ENCODE measurements at places on chromosomes 5 and 9.

DNA sequence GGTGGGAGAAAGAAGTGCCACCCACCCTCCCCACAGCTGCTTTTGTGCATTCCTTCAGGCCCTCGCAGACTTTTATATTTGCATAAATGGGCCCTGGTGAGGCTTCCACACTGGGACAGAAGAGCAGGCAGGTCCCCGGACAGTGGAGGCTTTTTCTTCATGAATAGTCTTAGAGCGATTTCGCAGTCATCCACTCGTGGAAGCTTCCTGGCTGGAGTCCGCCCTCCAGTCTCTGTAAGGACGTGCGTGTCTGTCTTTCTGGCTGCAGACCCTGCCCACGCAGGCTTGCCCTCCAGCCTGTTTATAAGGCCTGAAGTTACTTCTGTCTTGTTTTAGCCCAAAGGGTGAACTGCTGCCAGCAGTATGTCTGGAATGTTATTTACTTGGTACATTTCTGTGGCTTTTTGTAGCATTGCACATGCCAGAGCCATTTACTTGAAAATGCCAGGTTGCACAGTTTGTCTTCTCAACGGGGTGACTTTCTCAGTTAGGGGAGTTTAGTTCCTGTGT, 195.7 kb downstream of the AOPEP start:
- peak; percentile 72 for DNase-seq

- DNase-seq: no peak
Measured at GRCh38 chr9:21555911-21556310, 73.8 kb upstream of the IFNE start.

GRCh38 chr5:42887097-42887496, 75.4 kb upstream of the SELENOP start:
- DNase-seq: no peak

DNA sequence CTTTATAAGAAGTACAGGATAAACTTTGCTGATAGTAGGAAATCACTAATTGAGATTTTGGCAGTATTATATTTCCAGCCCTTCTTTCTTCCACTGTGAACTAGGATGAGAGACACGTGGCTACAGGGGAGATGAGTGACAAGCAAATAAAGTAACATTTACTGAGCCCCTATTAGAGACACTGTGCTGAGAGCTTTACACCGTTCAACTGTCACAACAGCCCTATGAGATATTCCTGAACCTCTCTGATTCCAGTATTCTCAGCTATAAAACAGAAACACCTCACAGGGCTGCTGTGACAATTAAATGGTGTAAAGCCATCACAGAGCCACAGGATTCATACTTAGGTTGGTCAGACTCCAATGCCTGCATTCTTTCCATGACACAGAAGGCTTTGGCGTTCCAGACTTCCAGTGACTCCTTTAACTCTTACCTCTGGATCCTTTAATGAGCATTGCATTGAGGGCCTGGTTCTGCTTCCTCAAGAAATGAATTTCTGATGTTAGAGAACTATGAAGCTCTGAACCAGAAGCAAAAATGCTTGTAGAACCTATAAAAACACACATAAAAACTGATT, 169.0 kb downstream of the CDK5RAP2 start:
- no peak for DNase-seq

- DNase-seq: no peak
Measured at GRCh38 chr5:71862087-71862486, 143.0 kb downstream of the CARTPT start.

GRCh38 chr5:167716126-167716775, 575.2 kb upstream of the WWC1 start:
- no peak for DNase-seq

- DNase-seq: no peak
Measured at GRCh38 chr5:32559921-32560320, 25.4 kb upstream of the SUB1 start.

DNA sequence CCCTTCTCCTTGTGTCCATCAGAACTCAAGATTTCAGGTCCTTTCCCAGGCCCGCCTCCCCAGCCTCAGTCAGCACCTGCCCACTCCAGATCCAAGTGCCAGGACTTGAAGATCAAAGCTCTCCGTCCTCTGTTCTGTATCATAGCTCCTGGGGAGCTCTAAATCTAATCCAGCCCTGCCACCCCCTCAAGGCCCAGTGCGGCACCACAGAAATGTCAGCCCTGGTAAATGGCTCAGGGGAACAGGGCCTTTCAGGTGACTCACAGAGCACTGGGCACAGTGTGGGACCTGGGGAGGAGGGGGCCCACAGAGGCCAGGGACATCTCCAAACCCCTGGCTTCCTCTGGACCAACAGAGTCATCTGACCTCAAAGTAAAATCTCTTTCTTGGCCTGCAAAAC, 6.0 kb downstream of the CSF2 start:
- no peak for DNase-seq

GRCh38 chr9:127136081-127136879, 13.8 kb upstream of the ANGPTL2 start:
- no peak for DNase-seq

DNA sequence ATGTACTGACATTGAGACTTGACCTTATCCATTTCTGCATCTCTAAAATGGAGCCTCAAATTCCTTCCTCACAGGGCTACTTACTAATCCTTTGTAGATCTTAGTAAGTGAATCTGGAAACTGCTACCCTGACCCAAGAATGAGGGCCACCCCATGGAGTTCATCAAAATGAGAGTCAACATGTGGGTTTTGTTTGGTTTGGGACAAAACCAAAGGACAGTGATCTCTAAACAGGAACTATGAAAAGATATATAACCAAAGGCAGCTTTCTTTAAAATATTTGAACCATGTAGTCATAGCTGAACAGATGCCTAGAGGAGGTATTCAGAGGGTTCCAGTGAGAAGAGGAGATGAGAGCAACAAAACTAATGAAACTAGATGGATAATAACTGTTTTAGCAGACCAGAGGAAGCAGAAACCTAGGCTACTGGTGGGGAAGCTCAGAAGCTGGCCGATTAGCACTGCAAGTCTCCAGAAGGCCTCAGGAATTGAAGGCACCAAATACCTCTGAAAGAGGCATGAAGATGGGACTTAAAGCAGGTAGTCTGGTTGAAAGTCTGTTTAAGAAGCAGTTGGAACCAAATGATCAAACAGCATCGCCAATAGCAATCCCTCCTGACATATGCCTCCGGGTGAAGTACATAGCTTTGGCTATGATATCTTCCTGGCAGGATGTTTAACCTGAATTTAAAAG, 45.8 kb downstream of the THOC3 start:
- DNase-seq: no peak

GRCh38 chr5:172769342-172769615, 1.7 kb downstream of the DUSP1 start:
- DNase-seq: no peak

DNA sequence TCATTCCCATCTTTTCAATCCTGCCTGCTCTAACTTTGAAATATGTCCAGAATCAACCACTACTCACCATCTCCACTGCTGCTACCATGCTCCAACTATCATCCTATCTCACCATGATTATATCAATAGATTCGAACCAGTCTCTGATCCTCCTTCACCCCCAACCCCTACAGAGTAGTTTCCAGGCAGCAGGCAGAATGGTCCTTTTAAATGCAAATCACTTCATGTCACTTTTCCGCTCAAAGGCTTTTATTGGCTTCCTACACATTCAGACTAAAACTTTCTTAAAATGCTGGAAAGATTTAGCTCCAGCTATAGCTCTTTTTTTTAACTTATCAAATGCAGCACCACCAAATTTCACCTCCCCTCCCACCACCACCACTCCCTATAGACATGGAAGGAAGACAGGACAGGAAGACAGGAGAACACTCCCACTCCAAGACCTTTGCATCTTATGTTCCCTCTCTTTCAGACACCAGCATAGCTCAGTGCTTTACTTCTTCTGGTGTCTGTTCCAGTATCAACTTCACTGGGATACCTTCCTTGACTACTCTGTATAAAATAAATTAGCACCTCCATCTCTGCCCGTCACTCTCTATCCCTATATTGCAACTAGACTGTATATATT, 9.9 kb upstream of the PPP2R2B start:
- DNase-seq: no peak

DNA sequence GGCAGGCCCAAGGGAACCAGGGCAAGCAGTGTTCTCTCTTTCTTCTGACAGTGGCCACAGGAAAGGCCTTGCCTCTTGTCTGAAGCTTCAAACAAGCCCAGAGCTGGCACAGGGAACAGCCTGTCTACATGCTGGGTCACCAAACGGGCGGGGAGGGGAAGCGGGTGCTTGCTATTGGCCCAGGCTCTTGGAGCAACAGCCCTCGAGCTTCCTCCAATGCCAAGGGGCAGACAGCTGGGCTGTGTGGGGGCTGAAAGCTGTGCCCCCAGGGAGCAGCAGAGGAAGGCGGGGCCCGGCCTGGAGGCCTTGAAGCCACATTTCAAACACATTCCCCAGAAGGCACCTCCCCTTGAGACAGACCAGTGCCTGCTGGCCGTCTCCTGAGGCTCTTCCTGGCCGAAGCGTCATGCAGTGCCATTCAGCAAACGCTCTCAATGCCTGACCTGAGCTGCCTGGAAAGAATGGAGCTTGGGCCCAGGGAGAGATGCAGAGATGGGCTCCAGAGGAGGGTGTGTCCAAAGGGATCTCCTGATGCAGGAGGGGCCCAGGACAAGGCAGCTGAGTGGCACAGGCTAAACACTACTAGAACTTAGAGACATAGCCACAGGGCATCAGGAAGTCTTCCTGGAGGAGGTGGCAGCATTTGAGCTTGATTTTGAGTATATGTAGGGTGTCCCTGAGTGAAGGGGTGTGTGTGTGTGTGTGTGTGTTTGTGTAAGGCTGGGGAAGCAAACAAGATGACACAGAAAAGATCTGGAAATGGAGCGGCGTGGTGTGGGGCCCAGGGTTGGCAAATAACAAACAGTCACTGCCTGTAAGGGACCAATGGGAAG, 2.5 kb downstream of the FIBCD1 start:
- no peak for DNase-seq

DNA sequence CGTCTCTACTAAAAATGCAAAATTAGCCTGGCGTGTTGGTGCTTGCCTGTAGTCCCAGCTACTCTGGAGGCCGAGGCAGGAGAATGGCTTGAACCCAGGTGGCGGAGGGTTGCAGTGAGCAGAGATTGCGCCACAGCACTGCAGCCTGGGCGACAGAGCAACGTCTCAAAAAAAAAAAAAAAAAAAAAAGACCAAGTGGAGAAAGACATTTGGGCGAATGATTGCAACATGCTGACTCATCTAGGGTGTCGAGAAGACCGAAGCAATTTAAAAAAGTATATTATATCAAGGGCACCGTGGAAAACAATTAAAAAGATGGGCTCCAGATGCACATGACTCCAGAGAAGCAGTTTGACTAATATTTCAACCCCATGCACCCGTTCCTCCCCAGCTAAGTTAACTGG, 9.2 kb downstream of the KLF4 start:
- DNase-seq: no peak

GRCh38 chr9:99820685-99821395, 845 bp upstream of the NR4A3 start:
- DNase-seq: peak; percentile 43

- DNase-seq: no peak
Measured at GRCh38 chr5:138954257-138955012, 79.3 kb upstream of the LRRTM2 start.

DNA sequence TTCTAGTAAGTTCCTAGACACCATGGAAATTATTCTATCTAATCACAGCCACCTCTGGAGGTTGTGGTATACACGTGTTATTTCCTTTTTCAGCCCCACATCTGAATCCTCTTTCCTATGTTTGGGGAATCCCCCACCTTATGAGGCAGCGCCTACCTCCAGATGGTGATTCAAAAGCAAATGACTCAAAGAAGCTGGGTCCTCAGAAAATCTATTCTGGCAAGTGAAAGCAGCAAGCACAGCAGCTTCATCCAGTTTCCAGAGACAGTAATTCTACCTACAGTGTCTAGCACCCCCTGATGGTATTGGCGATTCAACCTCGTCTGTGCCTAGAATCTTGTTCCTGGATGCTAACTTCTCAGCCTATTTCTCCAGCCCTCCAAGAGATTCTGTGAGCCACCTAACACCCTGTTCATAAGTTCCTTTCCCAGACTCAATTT, 43.0 kb downstream of the STRBP start:
- DNase-seq: peak; percentile 88

- DNase-seq: peak; percentile 14
Measured at GRCh38 chr9:136170006-136170901, 34.7 kb downstream of the LHX3 start.

DNA sequence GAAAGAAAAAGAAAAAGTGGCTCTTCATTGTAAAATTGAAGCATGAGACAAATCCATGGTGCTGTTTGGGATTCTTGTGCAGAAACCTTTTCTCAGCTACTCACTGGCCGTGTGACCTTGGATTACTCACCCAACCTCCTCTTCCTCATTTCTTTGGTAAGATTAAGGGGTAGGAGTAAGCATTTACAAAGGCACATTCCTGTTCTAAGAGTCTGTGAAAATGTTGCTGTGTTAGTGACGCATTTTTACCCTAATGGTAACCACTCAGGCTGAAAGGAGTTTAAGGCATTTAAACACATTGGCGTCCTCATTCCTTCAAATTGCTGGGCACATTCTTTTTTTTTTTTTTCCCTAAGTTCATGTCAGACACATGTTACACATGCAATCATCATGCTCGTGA, 4.3 kb downstream of the RAI14 start:
- DNase-seq: peak; percentile 72

DNA sequence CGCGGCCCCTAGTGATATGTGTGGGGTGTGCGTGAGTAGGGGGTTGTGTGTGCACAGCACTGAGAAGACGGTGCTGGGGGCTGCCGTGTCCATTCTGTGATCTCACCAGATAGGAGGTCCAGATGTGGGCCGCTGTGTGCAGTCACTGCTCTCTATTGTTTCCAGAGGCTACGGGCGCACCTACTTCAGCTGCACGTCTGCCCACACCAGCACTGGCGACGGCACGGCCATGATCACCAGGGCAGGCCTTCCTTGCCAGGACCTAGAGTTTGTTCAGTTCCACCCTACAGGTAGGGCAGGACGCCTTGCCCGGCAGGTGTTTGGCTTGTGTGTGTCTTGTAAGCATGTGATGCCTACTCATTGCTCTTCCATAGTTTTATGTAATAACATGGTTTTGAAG, 12.6 kb downstream of the SDHA start:
- DNase-seq: no peak

DNA sequence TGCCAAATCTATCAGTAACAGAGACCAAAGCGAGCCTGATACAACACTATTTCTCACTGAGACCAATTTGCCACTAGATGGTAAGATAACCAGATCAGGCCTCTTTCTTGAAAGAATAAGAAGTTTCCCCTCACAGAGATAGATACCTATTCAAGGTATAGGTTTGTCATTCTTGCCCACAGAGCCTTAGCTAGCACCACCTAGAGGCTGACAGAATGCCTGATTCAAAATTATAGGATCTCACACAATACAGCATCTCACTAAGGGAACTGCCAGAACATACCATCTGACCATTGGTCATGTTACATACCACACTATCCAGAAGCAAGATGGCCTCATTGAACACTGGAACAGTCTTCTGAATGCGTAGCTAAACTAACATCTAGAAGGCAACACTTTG, 166.6 kb upstream of the HCN1 start:
- no peak for DNase-seq

DNA sequence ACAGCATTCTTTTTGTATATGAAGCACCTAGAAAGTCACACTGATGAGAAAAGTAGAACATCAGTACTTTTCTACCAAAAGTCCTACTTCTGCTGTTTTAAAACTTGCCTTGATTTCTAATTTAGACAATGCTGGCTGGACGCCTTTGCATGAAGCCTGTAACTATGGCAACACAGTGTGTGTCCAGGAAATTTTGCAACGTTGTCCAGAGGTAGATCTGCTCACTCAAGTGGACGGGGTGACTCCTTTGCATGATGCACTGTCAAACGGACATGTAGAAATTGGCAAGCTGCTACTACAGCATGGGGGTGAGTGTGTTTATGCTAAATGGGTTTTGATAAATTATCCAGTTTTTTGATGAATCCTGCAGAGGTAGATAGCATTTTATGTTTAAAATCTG, 73.5 kb downstream of the SLF1 start:
- DNase-seq: peak; percentile 79

- no peak for DNase-seq
Measured at GRCh38 chr9:38342096-38342495, 50.4 kb upstream of the ALDH1B1 start.
